ENCODE measurements at places on chromosomes 1 and 21. TPM values are rescaled to one million over a fixed set of nuclear protein-coding genes. Genes with fewer than 3 reads are reported as not detected.

NTNG1 gene
- 12.7 TPM for total RNA-seq

CFAP141 gene
- total RNA-seq, result not detected

TNFRSF8 gene
- under 0.01 TPM for total RNA-seq

CD2 gene
- total RNA-seq, result not detected

C1orf115 gene
- 0.37 TPM for total RNA-seq

LACTBL1 gene
- total RNA-seq, result not detected

C1orf210 gene
- total RNA-seq, result not detected

DESI2 gene
- total RNA-seq, result 39.9 TPM

LCE2B gene
- total RNA-seq, result not detected

AMY2B gene
- total RNA-seq, result 3.3 TPM

KCNQ4 gene
- total RNA-seq, result not detected

TRMT13 gene
- total RNA-seq, result 11.4 TPM

PLPPR4 gene
- total RNA-seq, result under 0.01 TPM

OR2L8 gene
- total RNA-seq, result not detected

FMO3 gene
- 0.20 TPM for total RNA-seq

DIRAS3 gene
- total RNA-seq, result 0.78 TPM

PGM1 gene
- 50.2 TPM for total RNA-seq

GRIK3 gene
- not detected for total RNA-seq

GSTM1 gene
- total RNA-seq, result 13.7 TPM

IRF6 gene
- not detected for total RNA-seq

HHIPL2 gene
- total RNA-seq, result 0.20 TPM

RGS16 gene
- 0.20 TPM for total RNA-seq

CLDN17 gene
- total RNA-seq, result not detected

SELENBP1 gene
- total RNA-seq, result 25.0 TPM

SLC1A7 gene
- not detected for total RNA-seq

IVL gene
- under 0.01 TPM for total RNA-seq

GBP7 gene
- not detected for total RNA-seq

CCDC28B gene
- 7.3 TPM for total RNA-seq

TNFRSF9 gene
- under 0.01 TPM for total RNA-seq

Measured in subcutaneous preadipocyte (primary cell).